ENCODE measurements at places on chromosomes 2 and 18.
A peak's percentile ranks its signal among the peaks of the same experiment; 100 is the strongest.

- no peak for DNase-seq
Measured at GRCh38 chr2:109458512-109458911, 155.3 kb downstream of the SEPTIN10 start.

DNA sequence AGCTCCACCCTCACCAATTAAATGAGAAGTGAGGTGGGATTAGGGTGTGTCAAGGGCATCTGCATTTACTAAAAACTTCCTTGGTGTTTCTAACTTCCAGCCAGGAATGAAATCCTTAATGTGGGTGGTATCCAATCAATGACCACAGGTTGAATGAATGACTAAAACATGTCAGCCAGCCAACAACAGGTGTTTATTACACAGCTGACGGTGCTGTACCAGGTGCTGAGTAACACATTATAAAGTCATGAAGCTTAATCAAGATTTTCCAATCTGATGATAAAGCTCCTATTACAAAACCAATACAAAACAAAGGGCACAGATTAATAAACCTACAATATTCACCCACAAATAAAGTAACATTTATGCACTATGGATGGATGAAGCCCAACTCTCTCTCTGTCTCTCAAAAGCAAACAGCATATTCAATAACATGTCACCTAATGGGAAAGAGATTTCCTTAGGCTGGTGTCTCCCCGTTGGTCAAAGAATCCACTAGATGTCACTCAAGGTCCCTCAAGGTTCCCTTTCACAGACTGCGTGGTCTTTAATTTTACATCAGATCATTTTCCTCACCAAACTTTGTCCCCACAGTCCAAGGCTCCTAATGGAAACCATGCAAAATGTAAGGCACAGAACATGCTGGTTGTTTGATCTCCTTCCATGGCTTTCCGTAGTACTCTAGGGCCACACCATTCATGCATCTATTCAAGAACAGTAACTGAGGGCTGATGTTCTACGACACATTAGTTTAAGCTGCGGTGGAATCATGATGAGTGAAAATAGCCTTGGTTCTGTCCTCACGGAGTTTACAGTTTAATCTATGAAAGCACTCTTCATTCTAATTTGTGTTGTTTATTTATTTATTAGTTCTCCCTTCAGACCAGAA is 6.4 kb upstream of the PTPN4 start:
- peak; percentile 64 for DNase-seq

DNA sequence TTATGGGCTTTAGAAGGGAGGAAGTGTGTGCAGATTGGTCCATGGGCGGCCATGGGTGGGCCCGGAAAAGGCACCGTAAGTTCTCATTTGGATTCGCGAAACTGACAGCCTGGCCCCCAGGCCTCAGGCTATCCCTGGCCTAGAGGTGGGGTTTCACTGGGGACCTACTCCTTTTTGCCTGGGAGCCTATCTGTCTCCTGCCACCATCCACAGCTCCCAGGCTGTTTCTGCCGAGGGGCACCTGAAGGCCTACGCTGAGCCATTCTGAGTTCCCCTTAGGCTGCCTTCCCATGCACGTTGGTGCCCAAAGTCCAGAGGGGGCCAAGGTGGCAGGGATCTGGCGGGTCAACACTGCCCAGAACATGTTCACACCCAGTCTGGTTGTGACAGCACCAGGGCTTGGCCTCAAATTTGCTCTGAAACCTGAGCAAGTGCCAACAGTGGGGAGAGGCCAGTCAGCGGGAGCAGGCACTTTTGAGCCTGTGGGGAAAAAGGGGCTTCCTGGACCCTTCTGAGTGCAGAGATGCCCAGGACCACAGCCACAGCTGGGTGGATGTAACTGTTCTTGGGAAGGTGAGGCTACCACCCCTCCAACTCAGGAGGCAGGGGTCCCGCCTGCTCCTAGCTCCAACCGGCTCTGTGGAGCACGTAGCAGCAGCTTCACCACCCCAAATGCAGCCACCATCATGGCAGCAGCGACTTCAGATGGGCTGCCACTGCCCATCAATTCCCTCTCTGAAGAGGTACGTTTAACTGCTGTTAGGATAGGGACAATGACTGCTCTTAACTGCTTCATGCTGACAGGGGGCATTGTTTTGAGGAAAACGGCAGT is 73.6 kb upstream of the ZNF804A start:
- no peak for DNase-seq

DNA sequence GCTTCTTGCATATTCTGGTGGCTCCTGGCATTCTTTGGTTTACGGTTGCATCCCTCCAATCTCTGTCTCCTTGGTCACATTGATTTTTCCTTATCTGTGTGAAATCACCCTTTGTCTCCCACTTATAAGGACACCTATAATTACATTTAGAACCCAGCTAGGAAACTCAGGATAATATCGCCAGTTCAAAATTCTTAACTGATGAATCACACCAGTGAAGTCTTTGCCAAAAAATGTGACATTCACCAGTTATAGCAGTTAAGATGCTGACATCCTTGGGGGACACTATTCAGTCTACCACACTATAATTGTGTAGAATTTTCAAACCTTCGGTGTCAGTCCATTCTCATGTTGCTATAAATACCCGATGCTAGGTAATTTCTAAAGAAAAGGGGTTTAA is 320.2 kb downstream of the TMX3 start:
- DNase-seq, result no peak

DNA sequence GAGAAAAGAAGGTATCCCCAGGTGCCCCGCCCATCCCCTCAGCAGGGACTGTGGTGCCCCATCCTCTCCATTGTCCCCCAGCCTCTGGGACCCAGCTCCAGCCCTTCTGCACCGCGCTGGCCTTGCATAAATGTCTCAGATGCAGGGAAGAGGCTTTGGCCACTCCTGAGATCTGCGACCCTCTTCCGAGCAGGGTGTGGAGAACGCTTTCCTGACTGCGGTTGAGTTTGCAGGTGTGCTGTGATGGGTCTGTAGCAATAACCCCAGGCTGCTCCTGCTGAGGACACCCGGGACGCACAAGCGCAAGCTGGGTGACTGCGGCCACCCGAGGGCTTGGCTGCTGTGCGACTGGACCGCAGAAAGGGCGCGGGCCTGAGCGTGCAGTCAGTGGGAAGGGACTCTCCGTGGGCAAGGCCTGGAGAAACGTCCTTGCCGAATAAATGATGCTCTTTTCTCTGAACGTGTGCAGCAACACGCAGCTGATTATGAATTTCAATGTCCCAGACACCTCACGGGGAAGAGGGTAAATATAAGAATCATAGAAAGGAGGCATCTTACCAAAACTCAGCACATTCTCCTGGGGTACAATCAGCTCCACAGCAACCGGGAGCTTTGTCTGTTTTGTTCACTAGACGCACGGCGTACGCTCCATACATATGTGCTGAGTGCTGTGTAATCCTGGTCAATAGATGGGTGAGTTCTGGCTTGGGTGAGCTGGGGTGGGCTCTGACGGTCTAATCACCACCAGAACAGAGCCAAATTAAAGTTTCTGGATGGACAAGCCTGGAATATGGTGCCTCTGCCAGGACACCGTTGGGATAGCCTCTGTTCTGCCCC is 67.5 kb upstream of the ZNF516 start:
- no peak for DNase-seq

- no peak for DNase-seq
Measured at GRCh38 chr2:92074549-92074898, 2796.7 kb upstream of the TEKT4 start.

- no peak for DNase-seq
Measured at GRCh38 chr2:76193089-76193488, 482.4 kb upstream of the GCFC2 start.

DNA sequence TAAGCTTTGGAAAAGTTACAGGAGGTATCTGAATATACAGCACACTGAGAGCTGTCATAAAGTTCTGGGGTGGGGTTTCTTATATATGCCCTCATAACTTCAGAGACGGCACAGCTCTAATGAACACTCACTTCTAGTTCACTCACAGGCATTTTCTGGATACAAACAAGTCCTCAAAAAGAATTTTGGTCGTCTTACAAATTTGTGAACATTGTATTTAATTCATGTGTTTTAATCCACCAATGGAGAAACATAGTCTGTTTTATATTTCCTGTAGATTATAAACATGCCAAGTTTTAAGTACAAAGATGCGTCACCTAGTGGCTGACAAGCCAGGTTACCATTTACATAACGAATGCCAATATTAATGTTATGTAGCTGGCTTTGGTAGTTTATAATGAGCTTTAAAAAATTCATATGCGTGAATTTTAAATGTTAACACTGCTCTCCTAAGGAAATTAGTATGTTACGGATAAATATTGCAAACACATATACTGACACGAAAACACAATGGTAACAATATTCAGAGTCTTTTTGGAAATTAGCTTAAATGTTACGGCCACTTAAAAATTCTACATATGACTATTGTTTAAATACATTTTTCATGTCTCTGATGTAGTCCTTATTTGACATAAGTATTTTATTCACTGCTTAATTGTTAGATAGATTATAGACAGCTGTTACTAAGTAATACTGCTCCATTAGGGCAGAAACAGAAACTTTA is 2.5 kb downstream of the COL3A1 start:
- DNase-seq, result no peak

- DNase-seq, result no peak
Measured at GRCh38 chr2:20999906-21000645, 43.8 kb downstream of the APOB start.

GRCh38 chr18:58541789-58542425 is 87.0 kb downstream of the ALPK2 start:
- peak; percentile 80 for DNase-seq

- no peak for DNase-seq
Measured at GRCh38 chr2:60958800-60959199, 58.7 kb upstream of the PEX13 start.

GRCh38 chr2:141933226-141933625 is 197.6 kb downstream of the LRP1B start:
- no peak for DNase-seq

GRCh38 chr18:1103537-1103936 is 198.9 kb downstream of the ADCYAP1 start:
- DNase-seq, result no peak

DNA sequence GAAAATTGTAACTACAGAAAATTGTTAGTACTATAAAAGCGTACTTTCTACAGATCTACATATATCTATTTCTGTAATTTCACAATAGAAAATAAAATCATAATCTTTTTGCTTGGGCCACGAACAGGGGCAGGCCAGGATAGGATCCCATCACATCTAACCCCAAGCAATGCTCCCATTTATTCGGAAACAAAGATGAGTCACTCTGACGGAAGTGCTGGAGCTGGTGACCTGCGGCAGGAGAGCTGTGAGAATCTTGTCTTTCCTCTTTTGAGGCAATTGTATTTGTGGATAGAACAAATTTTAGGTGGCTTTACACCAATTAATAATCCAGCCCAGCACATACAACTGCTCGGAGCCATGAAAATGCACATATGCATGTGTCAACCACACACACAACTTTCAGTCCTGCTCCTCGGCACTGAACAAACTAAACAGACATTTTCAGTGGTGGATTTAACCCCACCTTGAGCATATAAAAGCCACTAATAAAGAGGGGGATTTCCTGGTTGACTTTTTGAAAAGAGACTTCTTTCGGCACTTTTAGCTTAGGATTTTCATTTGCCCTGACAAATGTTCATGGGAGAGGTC is 22.3 kb upstream of the INSIG2 start:
- DNase-seq, result no peak

DNA sequence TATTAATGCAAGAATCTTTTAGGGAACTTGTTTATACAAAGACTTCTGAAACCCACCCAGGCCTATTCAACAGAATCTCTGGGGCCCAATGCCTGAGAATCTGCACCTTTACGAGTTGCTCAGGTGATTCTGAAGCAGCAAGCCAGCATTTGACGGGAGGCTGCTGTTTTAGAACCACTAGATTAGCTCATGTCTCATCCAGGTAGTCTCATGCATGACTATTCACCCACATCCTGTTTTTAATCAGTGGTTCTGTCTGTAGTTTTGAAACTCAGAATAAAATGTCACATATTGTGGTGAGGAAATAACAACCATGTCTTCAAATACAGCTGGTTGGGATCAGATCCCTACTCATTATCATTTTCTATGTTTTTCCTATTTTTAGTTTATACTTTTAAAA is 39.5 kb downstream of the CYTIP start:
- no peak for DNase-seq

DNA sequence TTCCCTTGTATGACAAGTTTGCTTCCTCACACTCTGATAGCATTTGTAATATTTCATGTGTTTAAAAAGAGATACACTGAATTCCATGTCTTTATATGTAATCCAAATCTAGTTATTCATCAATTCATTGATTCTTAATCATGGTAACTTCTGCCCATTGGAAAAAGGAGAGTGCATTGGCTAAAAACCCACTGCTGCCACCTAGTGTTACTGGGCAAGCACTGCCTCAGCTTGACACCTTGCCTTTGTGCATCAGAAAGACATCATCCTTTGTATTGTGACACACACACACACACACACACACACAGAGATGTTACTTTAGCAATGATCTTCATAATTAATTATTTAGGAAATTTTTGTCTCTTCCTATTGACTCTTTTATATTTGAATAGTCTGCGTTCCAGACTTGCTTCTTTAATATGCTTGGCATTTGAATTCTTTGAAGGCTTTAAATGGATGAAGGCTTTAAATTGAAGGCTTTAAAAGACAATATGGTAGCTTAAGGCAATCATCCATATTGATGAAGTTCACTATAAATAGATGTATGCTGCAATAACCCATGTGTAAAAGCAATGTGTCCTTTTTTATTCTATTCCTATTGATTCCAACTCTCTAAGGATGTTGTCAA is 414.2 kb upstream of the CHST9 start:
- DNase-seq, result peak; percentile 11

DNA sequence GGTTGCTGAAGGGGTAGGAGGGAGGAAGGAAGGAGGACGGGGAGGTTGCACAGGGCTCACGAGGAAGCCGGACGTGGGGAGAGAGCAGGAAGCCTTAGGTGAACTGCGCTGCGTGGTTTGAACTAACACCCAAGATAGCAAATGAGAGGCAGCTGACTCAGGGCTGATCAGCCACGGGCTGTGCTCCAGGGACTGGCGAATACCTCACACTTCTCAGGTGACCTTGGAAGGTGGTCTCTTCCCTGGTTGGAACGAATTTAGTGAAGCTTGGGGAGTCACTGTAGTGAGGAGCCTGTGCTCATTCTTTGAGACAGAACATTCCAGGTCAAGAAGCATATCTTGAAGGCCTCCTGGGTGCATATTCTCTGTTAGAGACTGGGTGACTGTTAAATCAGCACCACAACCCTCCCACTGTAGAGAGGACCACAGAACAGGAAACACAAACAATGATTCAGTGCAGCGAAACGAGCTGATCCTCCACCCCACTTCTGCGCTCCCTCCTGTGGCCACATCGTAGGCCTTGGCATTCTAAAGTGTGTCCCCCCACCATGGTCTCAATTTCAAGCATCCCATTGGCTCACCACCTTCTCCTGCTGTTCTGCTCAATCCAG is 33.8 kb downstream of the TOGARAM2 start:
- no peak for DNase-seq

GRCh38 chr2:231716666-231717280 is 8.4 kb downstream of the PTMA start:
- DNase-seq, result no peak

DNA sequence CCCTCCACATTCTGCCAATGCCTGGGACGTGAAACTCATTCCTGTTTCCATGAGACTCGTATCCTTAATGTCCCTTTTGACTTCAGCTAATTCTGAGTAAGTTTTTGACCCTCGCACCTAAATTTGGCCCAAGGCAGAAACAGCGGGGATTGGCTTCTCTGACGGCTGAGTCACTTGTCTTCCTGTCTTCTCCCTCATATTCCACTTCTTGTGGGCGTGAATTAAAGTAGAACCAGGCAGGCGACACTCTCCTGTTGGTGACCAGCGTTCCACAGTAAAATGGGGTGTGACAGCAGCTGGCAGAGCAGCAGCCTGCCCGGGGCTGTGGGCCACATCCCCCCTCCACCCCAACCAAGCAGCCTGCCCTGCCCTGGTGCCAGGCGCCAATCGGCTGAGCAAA is 15.5 kb downstream of the TTC32 start:
- no peak for DNase-seq

Data from SW480 (cell line).